ENCODE measurements at places on chromosomes 1 and 21.

GRCh38 chr21:29697555-29698193 lies 242.1 kb downstream of the GRIK1 start:
- DNase-seq = no peak

DNA sequence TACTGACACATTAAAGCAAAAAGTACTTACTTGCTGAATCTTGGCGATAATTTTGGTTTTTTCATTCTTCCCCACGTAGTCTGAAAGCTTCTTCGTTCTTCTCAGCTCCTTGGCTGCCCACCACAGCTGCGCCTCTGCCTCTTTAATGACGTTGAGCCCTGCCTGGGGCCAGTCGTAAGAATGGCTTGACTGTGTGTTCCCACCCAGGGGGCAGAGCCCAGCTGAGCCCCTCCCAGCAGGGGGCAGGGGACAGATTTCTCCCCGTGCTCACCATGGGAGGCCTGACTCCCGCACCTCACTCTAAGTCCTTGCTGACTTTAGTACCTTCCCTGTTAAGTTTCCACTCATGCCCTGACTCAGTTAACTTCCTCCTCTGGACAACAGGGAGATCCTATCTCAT lies 9.0 kb downstream of the CFAP298 start:
- no peak for DNase-seq

GRCh38 chr1:242402956-242403355 lies 121.5 kb downstream of the PLD5 start:
- no peak for DNase-seq

GRCh38 chr1:155947292-155947691 lies 5.9 kb downstream of the RXFP4 start:
- no peak for DNase-seq

DNA sequence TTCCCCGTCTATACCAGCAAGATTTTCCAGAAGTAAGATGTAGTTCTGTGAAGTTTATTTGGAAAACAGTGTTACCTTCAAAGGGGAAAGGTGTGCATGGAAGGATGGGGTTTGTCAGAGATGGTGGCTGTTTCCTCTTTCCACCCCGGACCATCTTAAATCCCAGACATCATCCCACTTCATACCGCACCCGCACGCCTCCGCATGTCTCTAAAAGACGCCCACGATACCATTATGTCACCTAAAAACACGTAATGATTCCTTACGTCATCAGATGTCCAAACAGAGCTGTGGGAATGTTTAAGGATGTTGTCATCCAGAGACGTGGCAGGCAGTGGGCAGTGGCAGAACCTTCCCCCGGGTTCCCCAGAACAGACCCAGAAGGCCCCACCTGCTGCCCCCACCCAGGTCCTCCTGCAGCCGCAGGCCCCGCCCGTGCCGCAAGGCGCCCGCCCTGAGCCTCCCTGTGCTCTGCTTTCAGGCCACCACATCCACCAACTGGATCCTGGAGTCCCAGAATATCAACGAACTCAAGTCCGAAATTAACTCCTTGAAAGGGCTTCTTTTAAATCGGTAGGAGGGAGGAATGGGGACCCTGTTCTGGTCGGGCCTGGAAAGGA lies 152.2 kb downstream of the PEX14 start:
- DNase-seq = no peak
